GDM1 (cell line): ENCODE measurements at places on chromosomes 12 and 14.

GRCh38 chr12:41327096-41327895 lies 139.2 kb downstream of the PDZRN4 start:
- no peak for DNase-seq

DNA sequence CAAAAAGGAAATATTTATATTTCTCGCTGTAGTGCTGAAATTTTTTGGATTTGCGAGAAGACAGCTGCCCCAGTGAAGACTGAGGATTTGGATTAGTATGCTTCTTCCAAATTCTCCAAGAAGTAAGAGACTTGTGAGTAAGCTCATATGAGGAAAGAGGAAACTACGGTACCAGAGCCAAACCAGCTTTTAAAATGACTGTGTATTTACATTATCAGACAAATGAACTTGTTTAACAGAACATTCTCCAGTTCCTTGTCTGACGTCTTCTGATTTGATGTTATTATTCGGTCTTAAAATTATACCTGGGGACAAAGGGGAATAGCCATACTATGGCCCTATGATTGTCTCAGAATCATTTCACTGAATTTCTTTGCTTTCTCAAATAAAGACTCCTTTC lies 8.0 kb downstream of the CLEC12B start:
- no peak for DNase-seq

- no peak for DNase-seq
Measured at GRCh38 chr14:29168149-29168548, 401.6 kb downstream of the FOXG1 start.

- DNase-seq: no peak
Measured at GRCh38 chr12:91460469-91460868, 277.9 kb upstream of the DCN start.

DNA sequence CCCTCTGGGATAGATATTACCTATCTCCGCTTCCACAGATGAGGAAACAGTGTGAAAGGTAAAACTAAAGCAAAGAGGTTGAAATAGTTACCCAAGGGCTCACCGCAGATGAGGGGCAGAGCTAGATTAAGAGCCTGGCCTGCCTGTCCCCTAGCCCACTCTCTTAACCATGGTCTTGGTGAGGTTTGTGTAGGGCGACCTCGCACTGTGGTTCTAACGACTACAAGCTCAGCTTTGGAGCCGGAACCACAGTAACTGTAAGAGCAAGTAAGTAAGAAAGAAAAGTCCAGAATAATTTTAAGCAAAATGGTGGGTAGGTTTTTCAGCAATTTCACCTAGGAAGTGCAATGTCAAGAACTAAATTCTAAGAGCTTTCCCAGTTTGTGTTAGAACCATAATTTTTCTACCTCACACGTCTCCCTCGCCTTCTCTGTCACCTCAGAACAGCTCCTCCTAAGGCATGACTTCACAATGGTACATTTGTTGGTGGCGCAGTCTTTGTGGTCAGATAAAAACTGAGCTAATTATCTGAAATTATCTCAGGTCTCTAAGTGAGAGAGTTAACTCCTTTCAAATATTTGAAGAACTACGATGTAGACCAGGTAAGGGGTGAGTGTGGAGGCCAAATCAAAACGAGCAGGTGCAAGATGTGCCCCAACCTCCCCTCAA lies 64.8 kb downstream of the DAD1 start:
- no peak for DNase-seq

GRCh38 chr14:96940009-96940408 lies 142.8 kb downstream of the VRK1 start:
- DNase-seq: no peak

- DNase-seq: no peak
Measured at GRCh38 chr12:13146336-13146938, 43.0 kb upstream of the GSG1 start.

- DNase-seq: no peak
Measured at GRCh38 chr12:86139671-86140070, 116.5 kb downstream of the MGAT4C start.

GRCh38 chr14:68616221-68616902 lies 176.5 kb downstream of the ZFP36L1 start:
- DNase-seq: no peak

- no peak for DNase-seq
Measured at GRCh38 chr14:49939884-49940510, 47.1 kb downstream of the ARF6 start.

DNA sequence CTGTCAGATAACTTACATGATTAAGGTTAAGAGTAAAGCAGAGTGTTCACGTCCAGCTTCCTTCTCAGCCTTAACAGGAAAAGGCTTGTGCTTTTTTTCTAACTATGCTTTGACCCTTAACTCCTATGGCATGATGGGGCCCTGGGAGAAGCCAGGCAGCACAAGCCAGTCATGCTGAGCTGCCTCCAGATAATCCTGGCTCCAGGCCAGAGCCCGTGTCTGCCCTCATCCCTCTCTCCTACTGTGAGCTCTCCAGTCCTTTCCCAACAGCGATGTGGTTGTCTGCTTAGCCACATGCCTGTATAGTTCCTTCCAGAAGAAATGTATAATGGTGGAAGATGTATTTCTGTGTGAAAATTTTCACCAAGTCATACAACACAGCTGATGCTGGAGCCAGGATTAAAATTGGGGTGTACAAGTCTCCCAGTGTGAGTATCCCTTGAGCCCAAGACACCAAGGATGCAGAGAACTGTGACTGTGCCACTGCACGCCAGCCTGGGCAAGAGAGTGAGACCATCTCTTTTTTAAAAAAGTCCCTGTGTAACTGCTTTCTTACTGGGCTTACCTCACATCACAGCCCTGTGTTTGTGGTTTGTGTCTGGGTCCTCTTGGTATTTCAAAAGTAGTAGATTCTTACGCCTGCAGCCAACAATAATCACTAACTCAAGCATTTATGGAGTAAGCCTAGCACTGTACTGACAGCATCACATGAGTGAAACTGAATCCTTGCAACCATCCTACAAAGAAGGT lies 7.9 kb upstream of the ITFG2 start:
- no peak for DNase-seq

DNA sequence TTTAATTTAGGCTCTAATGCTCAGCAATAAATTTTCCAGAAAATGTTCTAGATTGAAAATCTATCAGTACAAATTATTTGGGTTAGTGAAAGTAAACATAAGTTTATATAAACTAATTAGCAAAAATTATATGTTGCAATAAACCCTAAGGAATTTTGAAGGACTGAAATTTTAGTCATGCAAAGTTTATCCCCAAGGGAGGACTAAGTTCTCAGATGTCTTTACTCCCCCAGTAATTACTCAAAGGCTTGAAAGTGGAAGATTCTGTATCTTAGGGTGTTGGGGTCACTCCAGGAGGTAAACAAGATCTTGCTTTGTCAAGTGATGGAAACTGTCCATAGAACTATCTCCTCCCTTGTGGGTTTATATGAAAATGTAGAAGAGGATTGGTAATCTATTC lies 183.7 kb downstream of the AKAP6 start:
- no peak for DNase-seq

GRCh38 chr14:26860111-26860510 lies 262.3 kb upstream of the NOVA1 start:
- no peak for DNase-seq

GRCh38 chr14:21748869-21749303 lies 75.3 kb upstream of the OR4E1 start:
- DNase-seq: peak; percentile 28

- DNase-seq: no peak
Measured at GRCh38 chr12:49661191-49661590, 37.8 kb downstream of the PRPF40B start.

DNA sequence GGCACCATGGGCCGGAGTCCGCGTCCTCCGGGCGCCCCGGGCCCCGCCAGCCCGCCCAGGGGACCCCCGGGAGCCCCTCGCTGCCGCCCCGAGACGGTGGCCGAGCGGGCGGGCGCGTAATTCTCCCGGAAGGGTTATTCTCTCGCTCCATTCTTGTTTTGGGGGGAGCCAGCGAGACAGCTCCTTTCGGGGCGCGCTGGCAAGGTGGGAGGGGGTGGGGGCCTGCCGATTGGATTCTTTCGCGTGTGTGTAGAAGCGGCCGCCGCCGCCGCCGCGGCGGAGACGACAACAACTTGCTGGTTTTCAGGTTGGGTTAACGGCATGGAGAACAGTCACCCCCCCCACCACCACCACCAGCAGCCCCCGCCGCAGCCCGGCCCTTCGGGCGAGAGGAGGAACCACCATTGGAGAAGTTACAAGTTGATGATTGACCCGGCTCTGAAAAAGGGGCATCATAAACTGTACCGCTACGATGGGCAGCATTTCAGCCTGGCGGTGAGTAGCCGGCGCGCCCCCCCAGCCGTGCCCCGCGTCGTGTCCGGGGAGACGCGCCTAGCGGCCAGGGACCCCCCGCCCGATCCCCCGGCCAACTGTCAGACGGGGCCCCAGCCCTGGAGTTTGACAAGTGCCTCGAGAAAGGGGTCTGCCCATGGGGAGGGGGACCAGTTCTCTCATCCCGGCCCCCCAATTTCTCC lies 755 bp downstream of the SETD1B start:
- DNase-seq: peak; percentile 16

- no peak for DNase-seq
Measured at GRCh38 chr12:90921536-90921935, 33.4 kb downstream of the CCER1 start.

- DNase-seq: no peak
Measured at GRCh38 chr12:1878214-1878613, 40.2 kb downstream of the CACNA2D4 start.
